ENCODE measurements at places on chromosomes 3 and 15.

GRCh38 chr15:67048281-67049279 lies 16.8 kb upstream of the SMAD3 start:
- no peak for DNase-seq

DNA sequence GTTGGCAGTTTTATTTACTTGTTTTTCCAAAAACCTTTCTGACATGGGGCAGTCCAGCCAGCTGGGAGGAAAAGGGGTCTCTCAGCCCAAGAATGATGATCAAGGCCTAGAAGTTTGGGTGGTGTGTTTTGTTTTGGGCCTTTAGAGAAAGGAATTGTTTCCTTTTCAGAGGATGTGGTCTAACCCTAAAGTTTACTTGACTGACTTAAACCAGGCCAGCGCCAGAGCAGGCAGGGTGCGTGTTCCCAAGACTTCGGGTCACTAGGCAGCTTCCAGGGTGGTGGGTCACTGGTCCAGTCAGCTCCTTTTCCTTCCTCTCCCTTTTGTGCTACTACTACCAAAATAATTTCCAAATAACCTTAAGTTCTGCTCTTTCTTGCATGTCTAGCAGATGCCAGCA lies 4.9 kb downstream of the FLNB start:
- no peak for DNase-seq

- no peak for DNase-seq
Measured at GRCh38 chr15:45801543-45801942, 166.7 kb downstream of the SQOR start.

DNA sequence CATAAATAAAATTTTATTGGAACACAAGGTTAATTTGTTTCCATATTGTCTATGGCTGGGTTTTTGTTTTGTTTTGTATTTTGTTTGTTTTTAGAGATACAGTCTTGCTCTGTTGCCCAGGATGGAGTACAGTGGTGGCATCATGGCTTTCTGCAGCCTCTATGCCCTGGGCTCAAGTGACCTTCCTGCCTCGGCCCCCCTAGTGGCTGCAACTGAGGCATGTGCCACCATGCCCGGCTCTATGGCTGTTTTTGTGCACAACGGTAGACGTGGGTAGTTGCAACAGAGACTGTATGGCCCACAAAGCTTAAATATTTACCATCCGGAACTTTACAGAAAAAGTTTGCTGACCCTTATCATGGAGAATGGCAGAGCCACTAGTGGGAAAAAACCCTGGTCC lies 46.8 kb upstream of the C3orf70 start:
- no peak for DNase-seq

- no peak for DNase-seq
Measured at GRCh38 chr3:30848087-30848779, 46.2 kb downstream of the GADL1 start.

- no peak for DNase-seq
Measured at GRCh38 chr15:39629906-39630305, 49.0 kb downstream of the THBS1 start.

Data from H54 (cell line).